ENCODE measurements at places on chromosomes 16 and 17.

GRCh38 chr16:2235234-2235651 is 1.0 kb upstream of the DNASE1L2 start:
- DNase-seq, result no peak

DNA sequence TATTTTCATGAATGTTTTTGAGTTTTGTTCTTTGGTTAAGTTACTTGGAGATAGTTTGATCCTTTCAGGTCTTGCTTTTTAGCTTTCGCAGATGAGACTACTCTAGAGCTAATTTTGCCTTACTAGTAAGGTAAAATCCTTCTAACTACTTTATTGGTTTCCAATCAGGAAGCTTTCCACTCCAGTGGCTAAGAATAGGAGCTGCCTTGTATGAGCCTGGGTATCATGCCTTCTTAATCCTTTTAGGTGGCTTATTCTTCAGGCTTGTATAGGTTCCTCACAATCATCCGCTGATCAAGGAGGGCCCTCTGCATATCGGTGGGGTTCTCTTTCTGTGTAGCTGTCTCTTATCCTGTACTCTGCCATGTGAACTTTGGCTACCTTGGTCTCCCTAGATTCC is 53.7 kb downstream of the MAP2K4 start:
- DNase-seq, result no peak

GRCh38 chr16:72837846-72838585 is 209.9 kb downstream of the ZFHX3 start:
- DNase-seq, result no peak

GRCh38 chr17:42806249-42806648 is 7.6 kb downstream of the CNTD1 start:
- DNase-seq, result no peak

DNA sequence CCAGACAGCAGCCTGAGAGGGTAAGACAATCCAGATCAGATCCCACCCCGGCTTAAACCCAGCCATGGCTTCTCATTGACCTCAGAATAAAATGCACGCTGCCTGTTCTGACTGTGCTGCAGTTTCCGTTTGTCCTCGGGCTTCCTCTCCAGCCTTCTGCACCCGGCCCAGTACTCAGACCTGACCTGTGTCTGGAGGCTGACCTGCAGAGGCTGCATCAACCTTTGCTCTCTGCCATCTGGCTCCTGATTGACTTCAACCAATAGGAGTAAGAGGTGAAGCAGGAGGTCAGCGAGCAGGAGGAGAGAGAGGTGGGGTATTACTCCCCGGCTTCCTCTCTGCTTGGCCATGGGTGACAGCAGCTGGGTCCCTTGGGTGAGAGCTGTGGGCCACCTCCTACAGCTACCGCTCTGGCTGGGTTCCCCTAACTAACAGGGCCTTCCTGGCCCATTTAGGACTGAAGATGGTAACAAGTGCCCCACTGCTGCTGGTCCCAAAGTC is 46.7 kb downstream of the C16orf82 start:
- no peak for DNase-seq

DNA sequence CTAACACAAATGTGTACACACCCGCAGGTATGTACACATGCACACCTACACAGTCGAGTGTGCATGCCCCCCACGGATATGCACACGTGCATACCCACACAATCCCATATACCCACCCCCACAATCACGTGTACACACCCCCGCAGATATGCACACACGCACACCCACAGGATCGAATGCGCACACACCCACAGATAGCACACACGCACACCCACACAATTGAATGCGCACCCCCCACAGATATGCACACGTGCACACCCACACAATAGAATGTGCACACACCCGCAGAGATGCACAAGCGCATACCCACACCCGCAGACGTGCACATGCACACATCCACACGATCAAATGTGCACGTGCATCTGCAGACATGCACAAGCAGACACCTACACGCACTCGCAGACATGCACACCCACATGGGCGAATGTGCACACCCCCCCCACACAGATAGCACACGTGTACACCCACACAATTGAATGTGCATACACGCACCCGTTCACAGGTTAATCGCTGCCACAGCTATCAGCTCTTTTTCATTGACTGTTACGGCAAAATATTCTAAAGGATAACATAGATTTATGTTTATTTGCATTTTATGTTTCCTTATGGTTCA is 10.8 kb downstream of the ZNF750 start:
- no peak for DNase-seq

DNA sequence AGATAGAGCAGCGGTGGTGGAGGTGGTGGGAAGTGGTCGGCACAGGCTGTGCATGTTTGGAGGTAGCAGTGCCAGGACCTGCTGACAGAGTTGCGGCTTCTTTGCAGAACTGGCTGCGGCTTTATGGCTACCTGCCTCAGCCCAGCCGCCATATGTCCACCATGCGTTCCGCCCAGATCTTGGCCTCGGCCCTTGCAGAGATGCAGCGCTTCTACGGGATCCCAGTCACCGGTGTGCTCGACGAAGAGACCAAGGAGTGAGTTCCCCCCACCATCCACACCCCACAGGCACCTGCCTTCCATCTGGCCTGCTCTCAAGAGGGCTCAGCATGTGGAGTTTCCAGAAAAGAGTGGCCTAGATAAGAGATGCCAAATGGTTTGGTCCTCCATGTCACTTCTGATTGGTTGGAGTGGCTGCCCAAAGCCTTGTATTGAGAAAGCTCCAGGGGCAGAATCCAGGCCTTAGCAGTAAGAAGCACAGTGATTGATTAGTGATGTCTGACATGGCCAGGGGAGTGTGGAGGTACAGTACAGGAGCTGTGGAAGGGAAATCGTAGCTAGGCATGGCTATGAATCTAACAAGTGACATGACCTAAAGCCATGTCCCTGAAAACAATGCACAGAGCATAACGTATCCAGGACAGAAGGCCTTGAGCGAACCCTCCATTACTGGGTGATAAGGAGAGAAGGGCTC is 12.0 kb downstream of the MMP15 start:
- no peak for DNase-seq

DNA sequence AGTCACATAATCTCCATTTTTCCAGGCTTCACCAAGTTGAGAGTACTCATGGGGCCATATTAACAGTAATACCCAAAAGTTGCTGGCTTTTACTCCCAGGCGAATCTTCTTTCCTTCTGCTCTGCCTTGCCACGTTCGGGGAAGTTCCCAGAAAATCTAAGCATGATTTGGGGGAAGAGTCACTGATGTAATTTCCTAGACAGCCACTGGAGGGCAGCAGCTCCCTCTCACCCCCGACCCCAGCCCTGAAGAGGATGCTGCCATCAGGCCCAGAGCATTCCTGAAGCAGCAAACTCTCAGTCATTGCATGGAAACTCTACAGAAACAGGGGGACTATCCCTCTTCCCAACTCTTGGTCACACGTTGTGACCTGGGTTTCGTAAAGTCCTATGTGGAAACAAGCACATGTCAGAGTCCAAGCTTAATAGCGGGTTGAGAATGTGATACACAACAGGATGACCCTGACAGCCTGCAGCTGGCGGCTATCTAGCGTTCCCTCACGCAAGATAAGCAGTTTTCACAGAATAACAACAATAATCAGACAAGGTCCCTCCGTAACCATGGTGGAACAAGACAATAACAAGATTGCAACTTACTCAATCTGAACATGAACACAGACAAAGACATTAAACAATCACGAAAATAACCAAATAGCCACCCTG is 43.8 kb upstream of the DHX40 start:
- DNase-seq, result peak; percentile 93

GRCh38 chr17:61323909-61324868 is 75.5 kb upstream of the TBX2 start:
- no peak for DNase-seq

DNA sequence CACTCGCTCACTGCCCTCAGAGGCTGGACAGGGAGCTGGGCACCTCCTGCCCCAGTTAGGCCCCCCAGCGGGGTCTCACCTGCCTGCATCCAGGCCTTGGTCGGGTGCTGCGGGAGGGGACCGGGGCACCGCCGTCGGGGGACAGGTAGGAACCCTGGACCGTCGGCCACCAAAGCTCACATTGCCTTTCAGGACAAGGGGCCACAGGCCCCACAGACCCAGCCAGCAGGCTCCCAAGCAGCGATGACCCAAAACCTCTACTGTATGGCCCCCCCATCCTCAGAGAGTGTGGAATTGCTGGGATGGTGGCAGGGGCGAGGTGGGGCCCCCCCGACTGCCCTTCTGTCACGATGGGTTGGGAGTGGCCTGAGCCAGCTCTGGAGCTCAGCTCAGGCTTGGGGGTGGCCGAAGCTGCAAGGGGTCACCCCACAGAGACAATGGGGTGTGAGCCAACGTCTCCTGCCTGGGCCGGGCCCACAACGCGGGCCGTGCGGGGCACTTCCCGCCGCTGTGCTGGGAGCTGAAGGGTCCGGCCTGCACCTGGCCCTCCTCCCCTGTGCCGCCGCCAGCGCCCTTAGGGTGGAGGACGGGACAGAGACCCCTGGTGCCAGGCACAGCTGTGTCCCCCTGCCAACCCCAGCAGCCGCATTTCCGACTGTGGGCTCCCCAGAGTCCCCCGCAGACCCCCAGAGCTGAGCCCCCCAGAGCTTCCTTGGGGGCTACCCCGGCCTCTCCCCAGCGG is 498 bp downstream of the IGFALS start:
- DNase-seq, result no peak

GRCh38 chr17:43040655-43041054 is 15.6 kb downstream of the RND2 start:
- no peak for DNase-seq

DNA sequence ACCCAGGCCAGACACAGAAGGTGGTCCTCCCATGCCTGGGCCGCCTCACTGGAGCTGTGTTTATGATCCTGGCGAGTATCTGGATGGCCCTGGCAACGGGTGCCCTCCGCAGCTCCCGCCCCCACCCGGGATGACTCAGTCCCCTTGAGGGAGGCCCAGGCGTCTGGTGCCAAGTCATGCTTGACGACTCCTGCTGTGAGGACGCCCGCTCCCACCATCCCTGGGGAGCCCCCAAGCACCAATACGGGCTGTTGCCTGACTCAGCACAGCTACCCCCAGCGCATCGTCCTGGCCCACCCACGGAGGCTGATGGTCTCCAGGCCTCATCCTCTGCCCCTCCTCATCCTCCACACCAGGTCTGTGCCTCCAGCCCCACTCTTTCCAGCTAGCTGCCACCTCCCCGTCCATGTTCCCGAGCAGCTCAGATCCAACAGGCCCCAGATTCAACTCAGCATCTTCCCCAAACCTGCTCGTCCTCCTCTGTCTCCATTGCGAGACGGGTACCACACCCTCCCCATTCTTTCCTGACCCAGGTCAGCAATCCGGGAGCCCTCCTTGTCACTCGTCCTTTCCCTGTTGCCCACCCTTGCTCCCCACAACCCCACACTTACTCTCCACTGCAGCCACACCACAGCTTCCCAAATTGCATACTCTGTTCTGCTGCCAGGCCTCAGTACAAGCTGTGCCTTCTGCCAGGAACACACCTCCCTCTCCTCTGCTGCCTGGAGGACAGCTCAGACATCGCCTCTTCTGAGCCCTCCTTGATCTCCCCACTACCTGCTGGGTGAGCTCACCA is 2.6 kb downstream of the CAMKK1 start:
- peak; percentile 78 for DNase-seq

DNA sequence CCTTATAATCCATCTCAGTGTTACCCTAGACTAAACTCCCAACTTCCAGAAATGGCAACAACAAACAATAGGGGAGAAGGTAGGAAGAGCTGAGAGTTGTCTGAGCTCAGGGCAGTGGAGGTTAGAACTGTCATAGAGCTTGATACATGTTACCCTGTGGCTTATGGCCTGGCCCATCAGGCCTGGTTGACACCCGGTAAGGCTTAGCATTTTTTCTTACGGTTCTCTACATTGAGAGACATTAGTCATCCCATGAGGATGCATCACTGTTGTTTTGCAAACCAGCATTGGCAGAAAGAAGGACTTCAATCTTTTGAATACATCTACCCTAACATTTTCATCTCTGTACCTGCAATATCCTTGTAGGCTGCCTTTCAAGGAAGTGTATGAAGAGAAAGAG is 226.6 kb downstream of the PHKB start:
- no peak for DNase-seq

- no peak for DNase-seq
Measured at GRCh38 chr17:41071606-41072360, 6.1 kb upstream of the KRTAP2-4 start.

GRCh38 chr16:49498666-49499413 is 125.2 kb downstream of the C16orf78 start:
- DNase-seq, result peak; percentile 69

GRCh38 chr17:12627177-12627629 is 38.5 kb upstream of the MYOCD start:
- DNase-seq, result no peak

DNA sequence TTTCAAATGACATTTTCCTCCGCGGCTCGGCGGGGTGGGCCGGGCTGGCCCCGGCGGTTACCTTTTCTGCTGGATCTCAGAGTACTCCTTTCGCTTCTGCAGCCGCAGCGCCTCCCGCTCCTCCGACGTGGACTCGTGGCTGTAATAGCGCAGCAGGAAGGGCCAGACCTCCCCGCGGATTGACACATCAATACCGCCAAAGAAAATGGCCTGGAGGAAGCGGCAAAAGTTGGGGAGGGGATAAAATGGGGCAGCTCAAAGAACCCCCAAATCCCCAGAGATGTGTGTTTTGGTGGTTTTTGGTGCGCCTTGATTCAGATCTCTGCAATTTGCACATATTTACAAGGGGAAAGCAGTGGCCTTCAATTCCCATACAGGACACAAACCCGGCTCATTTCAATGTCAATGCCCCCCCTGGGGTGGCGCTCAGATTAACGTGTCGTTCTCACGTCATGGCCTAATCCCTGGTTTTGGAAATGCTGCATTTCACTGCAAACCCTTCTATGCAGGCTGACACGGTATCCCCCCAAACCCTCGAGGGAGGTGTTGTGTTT is 85.9 kb downstream of the TBC1D16 start:
- DNase-seq, result no peak

- DNase-seq, result no peak
Measured at GRCh38 chr16:67077871-67078270, 31.9 kb upstream of the PHAF1 start.

DNA sequence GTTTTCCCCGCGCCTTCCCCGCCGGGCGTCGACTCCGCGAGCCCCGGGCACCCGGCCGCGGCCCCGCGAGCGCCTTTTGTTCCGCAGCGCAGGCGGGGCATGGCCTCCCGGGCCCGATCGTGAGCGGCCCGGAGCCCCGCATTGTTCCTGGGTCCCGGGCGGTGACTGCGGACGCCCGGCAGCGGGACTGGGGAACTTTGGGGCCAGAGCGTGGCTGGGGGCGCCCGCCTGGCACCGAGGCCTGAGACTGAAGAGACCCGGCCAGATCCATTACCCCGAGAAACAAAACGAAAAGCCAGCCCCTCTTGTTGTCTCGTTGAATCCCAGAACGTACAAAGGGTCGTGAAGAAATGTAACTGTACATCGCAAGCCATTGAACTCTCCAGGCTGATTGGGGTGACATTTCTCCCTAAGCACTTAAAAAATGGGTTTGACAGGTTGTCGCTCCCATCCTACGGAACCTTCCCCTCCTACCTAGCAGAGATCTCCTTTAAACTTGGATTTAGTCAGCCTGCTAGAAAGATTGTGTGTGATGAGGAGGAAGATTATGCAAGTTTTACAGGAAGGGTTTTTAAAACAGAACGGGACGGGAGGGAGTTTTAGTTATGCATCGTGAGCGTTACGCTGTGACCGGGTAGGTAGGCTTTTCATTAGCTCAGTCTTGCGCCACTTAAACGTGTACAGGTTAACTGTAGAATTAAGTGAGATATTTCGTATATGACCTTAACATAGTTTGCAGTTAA is 825 bp downstream of the METTL9 start:
- peak; percentile 26 for DNase-seq
